Activated T-helper 1 cell treated with anti-CD3 and anti-CD28 coated beads, Interleukin-2, amount 50 U/mL, for 16 hours (primary cell): ENCODE measurements at places on chromosomes 13 and 19.

DNA sequence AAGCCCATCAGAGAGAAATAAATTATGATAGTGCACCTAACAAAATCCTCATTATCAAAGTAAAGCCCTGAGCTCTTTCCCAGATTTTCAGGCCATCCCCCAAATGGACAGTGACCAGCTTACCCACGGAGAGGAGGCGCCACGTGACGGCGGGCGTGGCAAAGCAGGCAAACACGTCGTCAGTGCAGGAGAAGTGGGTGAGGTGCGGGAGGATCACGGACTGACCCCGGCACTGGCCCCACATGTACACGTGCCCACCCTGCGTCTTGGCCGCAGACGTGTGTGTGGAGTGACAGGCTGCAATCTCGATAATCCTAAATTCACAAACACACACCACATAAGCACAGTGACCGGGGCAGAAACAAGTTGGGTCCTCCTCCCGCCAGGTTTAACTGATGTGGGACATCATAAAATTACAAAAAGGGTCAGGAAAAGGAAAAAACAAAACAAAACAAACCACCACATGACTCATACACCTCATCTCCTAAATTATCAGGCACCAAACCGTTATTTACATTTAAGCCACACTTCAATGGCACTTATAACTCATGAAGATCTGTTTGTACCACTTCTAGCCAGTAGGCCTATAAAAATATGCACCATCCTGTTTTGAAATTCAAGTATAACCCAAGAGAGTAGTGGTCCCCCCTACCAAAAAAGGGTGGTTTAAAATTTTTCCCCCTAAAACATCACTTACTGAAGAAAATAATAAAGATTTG, 30.1 kb downstream of the RCBTB2 start:
- no peak for DNase-seq

GRCh38 chr13:105436943-105437342, 1098.5 kb downstream of the EFNB2 start:
- DNase-seq: no peak

DNA sequence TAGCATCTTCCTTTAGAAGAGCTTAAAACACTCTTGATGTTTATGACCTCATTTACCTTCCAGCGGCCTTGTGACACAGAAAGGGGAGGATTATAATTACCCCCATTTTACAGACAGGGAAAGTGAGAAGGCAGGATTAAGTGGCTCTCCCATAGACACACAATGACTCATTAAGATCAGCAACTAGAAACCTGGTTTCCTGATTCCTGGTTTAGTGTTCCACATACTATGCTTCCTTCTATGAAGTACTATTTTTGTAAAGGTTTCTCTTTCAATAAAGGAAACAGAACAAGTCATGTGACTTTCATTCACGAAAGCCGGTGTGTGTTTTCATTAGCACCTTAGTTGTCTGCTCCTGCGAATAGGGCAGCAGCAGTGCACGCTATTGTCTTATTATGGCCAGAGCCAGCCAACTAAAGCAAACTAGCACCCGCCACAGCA, 8.3 kb downstream of the IRS2 start:
- DNase-seq: no peak

- DNase-seq: no peak
Observed at GRCh38 chr13:45482571-45483173, 17.9 kb downstream of the COG3 start.

DNA sequence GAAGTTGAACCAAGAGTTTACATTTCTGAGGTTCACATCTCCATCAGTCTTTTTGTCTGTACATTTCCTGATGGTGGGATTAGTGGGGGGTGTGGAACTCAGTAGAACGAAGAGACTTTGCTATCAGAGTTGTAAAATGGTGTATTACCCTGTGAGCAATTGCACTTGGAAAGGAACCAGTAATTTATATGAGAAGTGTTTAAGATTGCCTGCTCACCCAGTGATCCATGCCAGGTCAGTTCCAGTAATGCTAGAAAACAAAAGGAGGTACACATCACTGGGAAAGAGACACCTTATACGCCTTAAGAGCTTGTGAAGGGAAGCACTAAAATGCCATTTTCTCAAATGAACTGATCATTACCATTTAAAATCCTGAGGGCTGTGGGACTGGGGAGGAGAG, 7.5 kb upstream of the DACH1 start:
- no peak for DNase-seq

DNA sequence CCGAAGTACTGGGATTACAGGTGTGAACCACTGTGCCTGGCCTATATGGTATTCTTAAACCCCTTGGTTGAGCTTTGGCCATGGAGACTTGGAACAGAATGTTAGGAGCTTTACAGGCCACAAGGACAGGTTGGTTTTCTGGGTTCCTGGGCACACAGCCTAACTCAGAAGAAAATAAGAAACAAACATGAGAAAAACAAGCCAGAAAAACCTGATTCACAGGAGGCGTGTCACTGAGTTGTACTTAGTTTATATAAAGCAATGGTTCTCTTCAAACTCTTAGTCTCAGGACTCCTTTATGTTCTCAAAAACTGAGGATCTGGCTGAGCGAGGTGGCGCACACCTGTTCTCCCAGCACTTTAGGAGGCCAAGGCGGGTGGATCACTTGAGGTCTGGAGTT, 125.1 kb upstream of the SPATA13 start:
- DNase-seq: no peak

DNA sequence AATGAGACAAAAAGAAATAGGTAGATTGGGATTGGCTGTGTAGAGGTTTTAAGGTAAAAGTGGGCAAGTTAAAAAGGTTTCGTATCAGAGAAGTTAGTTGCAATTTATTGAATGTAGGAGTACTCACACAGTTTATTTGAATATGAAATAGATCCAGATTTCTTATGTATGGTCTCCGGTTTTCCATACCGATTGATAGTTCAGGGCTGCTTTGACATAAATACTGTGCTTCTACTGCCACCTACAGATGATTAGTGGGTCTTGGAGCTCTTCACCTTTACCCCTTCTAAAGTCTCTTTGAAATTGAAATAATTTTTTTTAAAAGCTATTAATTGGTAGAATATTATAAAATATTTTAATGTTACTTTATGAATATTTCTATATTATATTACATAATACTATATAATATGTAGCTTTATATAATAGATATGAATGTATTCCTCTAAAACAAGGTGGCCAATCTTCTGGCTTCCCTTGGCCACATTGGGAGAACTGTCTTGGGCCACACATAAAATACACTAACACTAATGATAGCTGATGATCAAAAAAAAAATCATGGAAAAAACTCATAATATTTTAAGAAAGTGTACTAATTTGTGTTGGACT, 7.7 kb upstream of the GPR18 start:
- no peak for DNase-seq

GRCh38 chr19:4521170-4521887, 3.0 kb upstream of the PLIN4 start:
- no peak for DNase-seq

GRCh38 chr13:113187883-113188665, 20.4 kb downstream of the PCID2 start:
- no peak for DNase-seq

DNA sequence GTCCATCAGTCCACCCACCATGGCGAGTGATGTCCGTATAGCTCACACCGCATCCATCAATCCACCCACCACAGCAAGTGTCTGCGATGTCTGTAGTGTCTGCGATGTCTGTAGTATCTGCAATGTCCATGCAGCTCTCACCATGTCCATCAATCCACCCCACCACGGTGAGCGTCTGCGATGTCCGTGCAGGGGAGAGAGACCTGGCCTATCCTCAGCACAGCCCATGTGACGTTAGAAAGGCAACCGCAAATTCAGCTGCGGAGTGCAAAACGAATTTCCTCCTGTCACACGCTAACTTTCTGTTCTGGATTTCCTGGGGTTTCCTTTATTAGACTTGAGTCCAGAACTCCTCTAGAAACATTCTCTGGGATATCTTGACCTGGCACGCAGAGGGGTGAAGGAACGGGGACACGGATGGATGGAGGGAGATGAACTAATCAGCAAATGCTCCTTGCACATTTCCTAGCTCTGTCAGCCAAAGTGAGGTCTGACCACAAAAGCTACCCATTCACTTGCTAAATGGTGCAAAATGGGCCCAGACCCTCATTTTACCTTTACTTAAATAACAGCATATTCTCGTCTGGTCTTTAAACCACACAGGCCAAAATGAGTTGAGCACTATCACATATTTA, 18.3 kb downstream of the RASA3 start:
- no peak for DNase-seq

DNA sequence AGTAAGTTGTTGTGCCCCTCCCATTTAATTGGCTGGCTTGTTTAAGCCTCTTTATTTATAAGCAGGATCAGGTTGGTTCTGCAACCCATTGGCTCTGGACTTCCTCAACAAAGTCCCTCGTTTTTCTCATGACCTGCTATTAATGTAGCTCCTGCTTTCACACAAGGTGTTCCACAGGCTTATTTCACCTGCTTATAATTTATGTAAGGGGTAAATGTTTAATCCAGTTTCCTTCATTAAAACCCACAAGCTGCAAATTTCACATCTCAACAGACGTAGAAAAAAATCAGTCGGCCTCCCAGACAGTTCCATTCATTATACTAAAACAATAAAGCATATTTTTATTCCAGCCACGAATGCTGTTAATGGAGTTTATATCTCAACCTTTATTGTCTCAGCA, 86.1 kb downstream of the TBC1D4 start:
- no peak for DNase-seq

- DNase-seq: no peak
Observed at GRCh38 chr19:46340051-46340659, 6.7 kb upstream of the PPP5C start.

GRCh38 chr13:109281903-109282635, 504.3 kb downstream of the IRS2 start:
- DNase-seq: no peak

DNA sequence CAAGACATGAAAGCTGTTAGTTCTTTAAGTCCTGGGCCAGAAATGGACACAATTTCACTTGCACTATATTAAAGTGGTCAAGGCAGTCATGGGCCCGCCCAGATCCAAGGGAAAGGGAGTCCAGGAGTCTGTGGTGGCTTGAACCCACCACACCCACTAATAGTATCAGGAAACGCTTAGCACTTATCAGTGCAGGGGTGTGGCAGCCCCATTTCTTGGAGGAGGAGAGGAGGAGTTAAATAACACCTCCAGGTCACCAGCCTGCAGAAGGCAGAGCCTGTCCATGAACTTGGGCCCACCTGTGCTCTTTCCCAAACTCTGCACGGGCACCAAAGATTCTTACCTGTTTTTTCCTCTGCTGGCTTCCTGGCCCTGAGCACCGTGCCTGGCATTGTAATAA, 5.4 kb upstream of the NTN5 start:
- DNase-seq: no peak

DNA sequence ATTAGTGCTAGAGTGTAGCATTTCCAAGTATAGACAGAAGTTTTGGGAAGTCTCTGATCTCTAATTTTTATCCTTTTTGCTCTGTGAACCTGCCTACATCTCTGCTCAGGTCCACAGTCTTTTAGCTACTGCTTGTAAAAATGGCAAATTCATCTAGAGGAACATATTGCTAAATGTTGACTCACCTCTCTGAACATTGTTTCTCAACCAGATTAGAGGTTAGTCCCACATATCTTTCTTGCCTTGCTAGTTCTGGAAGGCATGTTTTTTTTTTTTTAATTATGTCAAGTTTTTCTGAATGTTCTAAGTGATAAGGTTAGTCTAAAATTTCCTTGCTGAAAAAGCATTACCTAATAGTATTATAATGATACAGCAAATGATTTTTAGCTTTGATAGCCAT, 2889.6 kb upstream of the PCDH20 start:
- DNase-seq: no peak

DNA sequence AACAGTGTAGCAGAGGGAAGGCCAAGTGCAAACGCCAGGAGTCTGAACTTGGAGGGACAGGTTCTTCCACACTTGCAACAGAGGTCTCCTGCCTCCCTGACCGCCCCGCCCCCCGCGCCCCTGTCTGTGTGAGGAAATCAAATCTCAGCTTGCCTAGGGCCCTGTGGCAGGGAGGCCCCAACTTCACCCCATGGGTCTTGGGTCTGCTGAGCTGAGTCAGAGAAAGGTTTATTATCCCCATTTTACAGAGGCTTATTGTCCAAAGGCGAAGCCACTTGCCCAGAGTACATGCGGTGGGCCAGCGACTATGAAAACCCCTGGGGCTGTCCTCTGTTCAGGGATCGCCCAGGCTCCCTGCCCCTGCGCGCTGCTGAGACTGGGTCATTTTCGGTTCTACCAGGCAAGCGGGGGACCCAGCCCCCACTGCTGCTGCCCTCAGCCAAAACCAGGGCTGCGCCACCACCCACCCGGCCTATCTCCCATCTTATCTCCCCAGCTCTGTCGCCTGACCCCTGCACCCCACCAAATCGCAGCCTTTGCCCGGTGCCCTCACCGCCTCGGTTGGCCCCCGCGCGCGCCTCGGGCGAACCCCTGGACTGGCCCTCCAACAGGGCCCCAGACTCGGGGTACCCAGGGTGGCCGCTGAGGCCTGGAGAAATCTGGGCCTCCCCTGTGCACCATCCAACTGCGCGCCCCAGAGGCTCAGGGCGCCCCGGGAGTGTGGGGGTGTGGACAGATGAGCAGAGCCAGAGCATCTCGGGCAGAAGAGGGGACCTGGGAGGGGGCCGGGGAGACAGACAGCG, 850 bp upstream of the CERS4 start:
- DNase-seq: no peak

DNA sequence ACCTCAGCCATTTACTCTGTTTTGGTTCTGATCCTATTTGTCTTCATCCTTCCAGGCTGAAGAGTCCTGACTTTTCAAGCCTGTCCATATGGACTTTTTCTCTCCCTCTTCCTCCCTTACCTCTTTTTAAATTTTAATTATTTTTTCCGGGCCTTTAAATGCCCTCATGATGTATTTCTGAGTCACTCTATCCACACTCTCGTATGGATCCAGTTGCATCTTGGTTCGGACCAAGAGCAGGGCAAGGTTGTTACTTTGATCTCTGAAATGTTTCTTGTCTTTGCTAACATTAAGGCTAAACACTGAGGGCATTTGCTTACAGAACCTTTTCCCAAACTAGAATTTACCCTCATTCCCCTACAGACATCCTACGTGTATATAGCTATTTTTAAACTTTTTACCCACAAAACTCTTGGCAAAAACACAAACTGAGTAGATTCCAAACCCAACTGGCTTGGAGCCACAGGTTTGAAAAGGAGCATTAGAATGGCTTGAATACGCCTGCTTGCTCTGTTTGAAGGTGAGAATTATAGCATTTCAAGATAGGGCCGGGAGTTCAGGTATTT, 47.4 kb upstream of the SERPINE3 start:
- DNase-seq: no peak

DNA sequence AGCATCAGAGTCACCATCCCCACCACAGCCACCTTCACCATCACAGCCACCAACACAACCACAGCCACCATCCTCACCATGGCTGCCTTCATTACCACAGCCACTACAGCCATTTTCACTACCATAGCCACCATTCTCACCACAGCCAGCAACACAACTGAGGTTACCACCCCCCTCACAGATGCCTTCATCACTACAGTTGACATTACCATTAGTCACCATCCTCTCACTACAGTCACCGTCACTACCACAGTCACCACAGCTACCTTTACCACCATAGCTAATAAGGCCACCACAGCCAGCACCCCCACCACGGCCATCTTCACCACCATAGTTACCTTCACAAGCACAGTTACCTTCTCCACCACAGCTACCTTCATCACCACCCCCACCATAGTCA, 269.6 kb downstream of the DNAJC15 start:
- DNase-seq: no peak
